SK-N-DZ (cell line): ENCODE measurements at places on chromosomes 1 and 21.

DNA sequence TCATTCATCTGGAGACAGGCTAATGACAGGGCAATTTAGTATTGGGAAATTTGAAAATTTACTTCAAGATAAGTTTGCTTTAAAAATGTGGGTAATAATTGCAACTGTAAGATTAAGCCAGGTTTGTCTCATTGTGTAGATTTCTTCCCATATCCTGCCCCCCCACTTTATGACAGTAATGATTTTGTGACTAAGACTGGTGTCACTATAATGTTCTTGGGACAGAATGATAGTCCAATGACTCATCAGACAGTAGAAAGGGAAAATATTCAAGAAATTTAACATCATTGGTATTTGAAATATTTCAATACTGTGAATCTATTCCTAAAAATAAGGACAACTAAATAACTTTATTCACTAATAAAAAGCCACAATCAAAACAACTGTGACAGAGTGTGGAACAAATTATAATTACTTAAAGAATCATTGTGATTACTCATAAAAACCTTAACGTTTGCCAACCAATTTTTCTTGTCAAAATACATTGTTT lies 36.7 kb downstream of the FH start:
- DNase-seq, result no peak

DNA sequence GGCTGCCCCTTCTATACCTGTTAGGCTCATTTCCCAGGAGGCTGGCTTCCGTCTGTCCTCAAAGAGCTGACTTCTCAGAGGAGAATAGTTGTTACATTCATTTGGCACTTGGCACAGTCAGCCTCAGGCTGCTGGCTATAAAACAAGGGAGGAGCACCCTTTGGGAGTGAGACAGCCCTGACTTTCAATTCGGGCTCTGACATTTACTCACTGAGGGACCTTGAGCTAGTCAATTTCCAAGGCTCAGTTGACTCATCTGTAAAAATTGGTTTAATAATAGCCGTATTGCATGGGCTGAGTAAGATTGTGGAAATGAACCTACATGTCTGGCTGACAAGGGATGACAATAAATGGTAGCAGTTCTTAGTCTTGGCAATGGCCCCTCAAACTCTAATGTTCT lies 13.7 kb downstream of the ALX3 start:
- DNase-seq, result no peak

GRCh38 chr1:116545359-116545705 lies 25.5 kb downstream of the CD58 start:
- no peak for DNase-seq

DNA sequence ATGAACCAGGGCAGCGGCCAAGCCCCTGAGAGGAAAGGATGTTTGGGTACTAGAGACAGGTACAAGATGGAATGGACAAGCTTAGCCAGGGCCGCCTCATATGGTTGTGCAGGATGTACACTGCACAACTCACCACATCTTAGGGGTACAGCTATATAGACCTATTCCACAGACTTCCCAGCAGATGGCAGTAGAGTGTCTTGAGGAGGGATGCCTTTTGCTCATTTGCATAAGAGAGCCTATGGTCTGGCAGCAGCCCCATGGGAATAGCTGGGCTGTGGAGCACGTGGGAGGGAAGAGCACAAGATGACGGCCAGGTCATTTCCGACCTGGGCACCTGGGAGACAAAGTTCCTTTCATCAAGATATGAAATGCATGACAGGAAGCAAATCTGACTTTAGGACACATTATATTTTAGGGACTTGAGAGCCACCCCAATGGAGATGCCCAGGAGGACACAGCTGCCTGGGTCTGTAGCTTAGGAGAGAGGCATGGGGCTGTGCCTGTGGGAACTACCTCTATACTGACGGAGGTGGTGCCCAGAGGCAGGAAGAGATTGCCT lies 215.5 kb downstream of the KCNJ6 start:
- peak; percentile 82 for DNase-seq

DNA sequence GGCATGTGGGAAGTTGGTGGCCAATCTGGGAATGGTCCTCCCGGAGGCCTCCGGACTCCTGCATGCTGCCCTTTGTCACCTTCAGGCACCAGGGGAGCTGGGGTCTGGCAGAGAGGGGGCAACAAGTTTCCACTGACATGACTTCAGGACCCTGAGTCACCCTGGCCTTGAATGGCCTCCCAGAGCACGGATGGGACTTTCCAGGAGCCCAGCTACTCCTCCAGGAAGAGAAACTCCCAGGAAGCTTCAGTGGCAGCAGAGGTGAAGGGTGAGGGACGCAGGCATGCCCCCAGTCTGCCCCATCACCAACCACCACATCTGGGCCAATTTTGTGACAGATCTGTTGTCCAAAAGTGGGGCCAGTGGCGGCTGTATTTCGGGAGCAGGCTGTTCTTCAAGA lies 55.9 kb upstream of the WASF2 start:
- no peak for DNase-seq

DNA sequence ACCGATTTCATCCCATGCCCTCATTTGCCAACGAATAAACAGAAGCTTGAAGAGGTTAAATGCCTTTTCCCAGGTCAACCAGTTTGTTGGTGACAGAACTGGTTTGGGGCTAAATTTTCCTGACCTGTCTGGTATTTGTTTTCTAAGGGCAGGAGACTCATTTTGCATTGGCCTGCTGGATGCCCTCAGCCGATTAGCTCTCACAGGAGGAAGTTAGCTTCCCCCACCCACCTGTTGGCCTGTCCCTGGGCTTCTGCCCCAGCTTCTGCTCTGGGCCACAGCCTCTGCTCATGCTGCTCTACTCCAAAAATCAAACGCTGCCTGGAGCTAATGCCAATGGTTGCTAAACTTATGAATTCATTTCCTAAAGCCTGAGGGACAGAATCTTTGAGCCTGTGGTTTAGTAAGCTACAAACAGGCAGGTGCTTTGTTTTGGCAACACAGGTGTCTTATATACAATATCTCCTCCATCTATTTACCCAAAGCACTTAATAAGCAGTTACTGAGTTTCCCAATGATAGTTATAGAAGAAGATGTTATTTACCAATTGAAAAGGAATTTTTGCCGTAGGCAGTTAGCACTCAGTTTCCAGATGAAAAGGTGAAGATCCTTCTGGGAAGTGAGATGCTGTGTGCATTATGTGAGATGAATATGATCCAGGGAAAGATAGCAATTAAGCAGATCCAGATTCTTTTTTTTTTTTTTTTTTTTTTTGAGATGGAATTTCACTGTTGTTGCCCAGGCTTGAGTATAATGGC lies 82.3 kb downstream of the TM2D1 start:
- no peak for DNase-seq

DNA sequence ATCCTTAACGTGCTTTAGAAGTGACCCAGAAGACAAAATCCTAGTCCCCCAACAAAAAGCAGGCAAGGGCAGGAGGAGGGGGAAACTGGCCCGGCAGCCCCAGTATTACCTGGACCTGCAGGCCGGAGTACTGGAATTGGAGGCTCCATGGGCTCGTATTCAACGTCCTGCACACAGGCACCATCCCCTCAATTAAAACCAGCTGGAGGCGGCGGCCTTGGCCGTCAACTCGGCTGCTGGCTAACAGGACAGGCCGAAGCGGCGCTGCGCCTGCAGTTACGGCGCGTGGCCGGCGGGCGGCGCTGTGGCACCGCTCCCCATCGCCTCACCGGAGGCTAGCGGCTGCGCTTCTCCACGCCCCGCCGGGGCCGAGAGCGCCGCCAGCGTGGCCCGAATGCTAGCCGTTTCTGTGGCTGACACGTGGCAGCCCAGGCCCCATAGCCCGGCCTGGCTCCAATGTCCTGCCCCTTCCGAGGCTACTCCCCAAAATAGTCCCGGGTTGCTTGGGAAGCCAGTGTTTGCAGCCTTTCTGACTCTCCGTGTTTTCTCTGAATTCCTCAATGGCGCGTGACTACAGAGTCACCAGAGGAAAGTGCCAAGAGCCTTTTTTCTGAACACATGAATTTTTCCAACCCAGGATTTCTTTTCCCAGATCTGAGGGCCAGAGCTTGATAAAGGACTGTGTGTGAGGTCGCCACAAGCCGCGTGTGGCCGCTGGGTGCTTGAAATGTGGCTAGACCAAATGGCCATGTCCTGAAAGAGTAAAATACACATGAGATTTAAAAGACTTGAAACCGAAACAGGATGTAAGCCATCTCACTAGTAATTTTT lies 82.5 kb downstream of the HHIPL2 start:
- peak; percentile 87 for DNase-seq

GRCh38 chr1:201889090-201889968 lies 631 bp downstream of the SHISA4 start:
- DNase-seq, result no peak

DNA sequence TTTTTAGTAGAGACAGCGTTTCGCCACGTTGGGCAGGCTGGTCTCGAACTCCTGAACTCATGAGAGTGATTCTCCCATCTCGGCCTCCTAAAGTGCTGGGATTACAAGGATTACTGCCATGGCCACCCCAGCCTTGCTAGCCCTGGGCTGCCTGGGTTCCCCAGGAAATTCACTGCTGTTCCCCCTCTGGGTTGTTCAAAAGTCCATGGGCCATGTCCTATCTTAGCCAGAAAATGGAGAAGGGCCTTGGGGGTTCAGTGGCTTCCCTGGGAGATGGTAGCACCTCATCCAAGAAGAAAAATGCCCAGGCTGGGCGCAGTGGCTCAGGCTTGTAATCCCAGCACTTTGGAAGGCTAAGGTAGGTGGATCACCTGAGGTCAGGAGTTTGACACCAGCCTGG lies 20.9 kb downstream of the SLC26A9 start:
- DNase-seq, result no peak

DNA sequence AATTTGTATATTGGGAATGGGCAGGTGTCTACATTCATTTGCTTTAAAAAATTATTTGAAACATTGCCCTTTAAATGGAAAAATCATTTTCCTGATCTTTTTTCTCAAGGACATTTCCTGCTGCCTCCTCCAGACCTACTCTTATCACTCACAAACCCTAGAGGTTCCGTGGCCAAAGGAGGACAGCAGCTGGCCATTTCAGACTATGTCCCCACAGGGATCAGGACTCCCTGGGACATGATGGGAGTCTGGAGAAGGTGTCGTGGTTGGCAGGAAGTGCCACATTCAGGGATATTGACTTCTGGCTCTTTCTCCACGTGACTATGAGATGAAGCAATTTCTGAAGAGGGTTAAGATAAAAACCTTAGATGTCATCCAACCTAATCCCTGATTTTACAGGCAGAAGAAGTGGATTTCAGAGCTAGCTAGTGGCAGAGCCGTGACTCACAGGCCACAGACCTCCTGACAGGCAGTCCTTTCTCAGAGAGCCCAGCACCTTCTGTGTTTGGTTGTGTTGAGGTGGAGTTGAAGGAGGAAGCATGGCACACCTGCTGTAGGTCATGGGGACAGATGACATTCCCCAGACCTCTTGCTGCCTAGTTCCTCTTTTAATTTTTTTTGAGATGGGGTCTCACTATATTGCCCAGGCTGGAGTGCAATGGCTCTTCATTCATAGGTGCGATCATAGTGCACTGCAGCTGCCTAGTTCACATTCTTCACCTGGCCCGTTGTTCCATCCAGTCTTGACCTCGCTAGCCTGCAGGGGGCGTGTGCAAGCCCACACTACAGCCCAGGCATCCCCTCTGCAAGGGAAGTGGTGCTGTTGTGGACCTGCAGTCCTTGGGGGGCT lies 25.5 kb upstream of the IL10 start:
- DNase-seq, result no peak

- no peak for DNase-seq
Observed at GRCh38 chr1:153217744-153218416, 496 bp downstream of the PRR9 start.

DNA sequence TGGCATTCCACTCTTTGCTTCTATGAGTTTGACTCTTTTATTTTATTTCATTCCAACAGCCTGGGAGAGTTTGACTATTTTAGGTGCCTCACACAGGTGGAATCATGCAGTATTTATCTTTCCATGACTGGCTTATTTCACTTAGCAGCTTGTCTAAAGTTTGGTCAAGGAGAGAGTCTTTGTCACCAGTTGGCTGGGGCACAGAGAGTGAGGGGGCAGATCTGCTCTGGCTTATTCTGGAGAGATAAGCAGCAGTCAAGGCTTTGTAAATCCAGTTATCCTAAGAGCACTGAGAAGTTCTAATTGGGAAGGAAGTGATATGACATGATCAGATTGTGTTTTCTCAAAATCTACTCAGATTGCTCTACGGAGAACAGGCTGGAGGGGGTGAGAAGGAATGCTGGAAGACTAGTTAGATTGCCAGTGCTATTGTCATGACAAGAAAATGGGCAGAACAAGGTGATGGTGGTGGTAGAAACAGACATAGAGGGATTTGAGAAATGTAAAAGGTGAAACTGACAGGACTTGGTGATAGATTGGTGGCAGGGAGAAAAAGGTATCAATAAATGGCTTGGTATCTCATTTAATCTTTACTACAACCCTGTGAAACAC lies 12.1 kb upstream of the CTTNBP2NL start:
- no peak for DNase-seq

DNA sequence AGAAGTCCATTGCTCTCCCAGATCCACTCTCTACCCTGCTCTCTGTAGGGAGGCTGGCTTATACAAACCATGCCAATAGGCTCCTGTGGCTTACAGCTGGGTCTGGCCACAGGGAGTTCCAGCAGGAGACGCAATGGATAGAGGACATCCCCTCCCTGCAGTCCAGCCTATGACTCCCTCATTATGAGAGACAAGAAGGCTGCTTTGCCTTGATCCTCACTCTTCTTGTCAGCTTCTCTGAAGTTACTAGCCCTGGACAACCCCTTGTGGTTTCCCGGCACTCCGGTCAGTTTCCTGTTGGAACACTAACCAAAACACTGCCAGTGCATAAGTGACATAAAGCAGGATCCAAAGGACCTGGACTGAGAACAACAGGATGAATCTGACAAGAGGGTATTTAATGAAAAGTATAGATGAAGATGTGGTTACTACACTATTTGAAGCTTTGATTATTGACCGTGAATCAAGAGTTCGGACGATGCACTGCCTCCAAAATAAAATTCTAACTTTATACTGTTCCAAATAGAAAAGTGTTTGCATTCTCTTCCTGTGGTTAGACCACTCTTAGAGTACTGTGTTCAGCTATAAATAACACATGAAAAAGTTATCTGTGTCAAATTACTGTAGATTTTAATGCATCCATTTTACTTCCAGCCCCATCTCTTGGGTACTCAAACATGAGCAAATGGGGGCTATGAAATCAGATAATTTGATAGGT lies 32.7 kb upstream of the ZNF326 start:
- no peak for DNase-seq

- DNase-seq, result no peak
Observed at GRCh38 chr1:51675177-51675780, 58.4 kb downstream of the OSBPL9 start.

GRCh38 chr1:200172311-200172710 lies 144.8 kb downstream of the NR5A2 start:
- DNase-seq, result no peak

GRCh38 chr21:23003951-23004350 lies 2005.7 kb downstream of the NCAM2 start:
- DNase-seq, result no peak

DNA sequence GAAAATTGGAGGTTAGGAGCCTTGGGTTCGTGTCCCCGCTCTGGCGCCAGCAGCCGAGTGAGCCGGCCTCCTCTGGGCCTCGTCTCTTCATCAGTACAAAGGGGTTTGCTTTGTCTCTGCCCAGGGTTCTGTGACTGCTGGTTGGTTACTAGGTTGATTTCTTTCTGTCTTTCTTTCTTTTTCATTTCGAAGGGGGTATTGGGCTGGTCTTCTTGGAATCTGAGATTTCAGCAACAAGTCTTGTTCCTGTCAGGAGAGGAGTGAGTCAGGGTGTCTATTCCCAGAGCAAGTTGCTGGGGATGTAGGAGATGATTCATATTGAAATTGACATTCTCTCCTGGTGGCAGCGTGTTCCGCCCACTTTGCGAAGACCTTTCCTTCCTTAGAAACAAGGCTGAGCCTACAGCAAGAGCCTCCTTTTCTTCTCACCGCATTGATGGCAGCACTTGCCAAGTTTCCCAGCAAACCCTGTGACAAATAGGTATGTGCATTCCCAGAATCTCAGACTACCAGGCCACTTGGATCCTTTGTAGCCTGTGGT lies 79.2 kb downstream of the MAN1C1 start:
- no peak for DNase-seq
